ENCODE measurements at places on chromosomes 11 and 22.

- no peak for DNase-seq
Measured at GRCh38 chr11:1934335-1935155, 12.6 kb upstream of the MRPL23 start.

- DNase-seq, result no peak
Measured at GRCh38 chr11:103844327-103845215, 191.9 kb upstream of the DDI1 start.

- DNase-seq, result no peak
Measured at GRCh38 chr22:39349967-39350726, at the start of gene SYNGR1. Gene SYNGR1 (plus strand): TSS chr22:39349991. CDS start chr22:39350011, 20 bp downstream.

GRCh38 chr11:63762654-63763495, 5.7 kb downstream of the ZFTA start:
- no peak for DNase-seq

DNA sequence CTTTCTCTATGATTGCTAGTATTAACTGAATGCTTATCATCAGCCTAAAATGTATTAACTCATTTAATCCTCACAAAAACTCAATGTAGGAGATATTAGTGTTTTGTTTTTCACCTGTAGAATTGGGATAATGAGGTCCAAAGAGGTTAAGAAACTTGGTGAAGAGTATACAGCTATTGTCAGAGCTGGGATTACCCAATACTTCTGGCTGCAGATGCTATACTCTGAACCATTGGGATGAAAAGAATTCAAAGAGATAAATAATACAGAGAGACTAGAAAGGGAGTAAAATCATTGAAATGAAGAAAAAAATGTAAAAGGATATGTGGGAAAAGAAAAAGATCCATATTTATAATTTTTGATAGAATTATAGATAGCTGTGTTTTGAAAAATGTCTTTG, 137.1 kb downstream of the TRPC6 start:
- no peak for DNase-seq

- DNase-seq, result no peak
Measured at GRCh38 chr11:62958547-62959421, 26.0 kb downstream of the SLC22A6 start.

DNA sequence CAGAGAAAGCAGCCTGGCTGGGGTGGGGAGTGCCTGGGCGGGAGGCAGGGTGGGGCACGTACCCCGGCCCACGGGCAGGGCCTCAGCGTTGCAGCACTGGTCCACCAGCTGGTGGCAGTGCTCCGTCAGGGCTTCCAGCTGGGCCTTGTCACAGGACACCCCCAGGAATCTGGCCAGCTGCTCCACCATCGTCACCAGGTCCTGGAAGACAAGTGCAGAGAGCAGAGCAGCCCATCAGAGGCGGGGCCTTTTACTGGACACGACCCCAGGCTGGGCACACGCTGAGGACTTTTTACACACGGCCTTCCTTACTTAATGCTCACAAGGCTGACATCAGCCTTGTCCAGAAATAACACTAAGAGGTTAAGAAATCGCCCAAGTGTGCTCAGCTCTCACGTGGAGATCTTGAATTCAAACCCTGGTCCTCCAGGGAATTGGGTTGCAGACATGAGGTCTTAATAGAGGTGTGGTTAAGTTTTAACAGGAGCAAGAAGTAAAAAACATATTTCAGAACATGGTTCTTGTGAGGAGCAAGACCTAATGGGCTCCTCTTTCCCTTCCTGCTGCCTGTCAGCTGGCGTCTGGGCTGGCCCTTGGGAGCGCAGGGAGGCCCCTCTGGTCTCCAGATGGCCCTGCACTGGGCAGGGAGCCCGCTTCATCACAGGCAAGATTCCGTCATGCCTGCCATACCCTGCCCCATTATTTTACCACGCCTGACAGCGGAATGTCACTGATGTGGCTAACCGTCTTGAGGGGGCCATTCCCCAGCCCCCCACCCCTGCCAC, 17.1 kb upstream of the EFCAB6 start:
- no peak for DNase-seq

DNA sequence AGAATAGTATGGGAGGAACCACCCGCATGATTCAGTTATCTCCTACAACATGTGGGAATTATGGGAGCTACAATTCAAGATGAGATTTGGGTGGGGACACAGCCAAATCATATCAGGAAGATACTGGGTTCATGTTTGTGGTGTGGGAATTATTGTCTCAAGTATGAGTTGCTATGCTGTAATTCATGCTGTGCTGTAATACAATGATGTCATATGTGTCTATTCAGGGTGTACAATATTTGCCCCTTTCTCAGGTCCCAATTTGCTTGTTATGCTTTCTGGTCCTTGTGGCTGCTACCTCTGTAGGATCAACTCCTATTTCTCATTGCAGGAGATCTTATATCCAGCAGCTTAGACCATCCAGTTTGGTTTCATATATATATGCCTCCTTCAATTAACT, 52.2 kb upstream of the ARHGAP20 start:
- no peak for DNase-seq

DNA sequence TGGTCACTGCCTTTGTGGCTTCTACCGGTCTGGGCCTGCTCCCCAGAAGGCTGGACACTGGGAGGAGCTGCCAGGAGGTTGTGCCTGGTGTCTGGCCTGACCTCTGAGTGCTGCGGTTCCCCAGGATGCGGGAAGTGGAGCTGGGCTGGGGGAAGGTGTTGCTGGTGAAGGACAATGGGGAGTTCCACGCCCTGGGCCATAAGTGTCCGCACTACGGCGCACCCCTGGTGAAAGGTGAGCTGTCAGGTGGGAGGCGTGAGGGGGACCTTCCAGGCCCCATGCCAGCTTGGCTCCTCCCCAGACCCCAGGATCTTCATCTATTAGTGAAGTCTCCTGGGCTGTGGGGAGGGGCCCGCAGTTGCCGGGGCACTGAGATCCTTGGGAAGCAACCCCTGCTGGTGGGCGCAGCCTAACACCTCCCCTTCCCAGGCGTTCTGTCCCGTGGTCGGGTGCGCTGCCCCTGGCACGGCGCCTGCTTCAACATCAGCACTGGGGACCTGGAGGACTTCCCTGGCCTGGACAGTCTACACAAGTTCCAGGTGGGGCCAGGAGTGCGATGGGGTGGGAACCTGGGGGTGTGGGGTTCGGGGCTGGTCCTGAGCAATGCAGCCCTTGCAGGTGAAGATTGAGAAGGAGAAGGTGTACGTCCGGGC, 6.7 kb downstream of the AIFM3 start:
- no peak for DNase-seq

- no peak for DNase-seq
Measured at GRCh38 chr22:33811686-33812085, 108.6 kb downstream of the LARGE1 start.

DNA sequence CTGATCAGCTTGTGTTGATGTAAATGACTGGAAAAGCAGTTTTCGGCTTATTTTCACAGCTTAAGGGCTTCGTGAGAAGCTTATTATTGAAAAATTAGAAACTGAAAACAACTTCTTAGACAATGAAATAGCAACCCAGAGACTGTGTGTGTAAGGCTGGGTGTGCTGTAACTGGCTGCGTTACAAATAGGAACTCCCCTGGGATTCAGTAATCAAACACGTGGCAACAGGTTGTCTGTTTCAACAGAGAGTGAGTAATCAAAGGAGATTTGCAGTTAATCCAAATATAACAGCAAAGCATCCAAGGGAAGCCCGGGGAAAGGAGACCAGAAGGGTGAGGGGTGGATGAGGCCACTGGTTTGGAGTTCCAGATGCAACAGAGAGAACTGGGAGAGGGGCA, 19.2 kb downstream of the NTM start:
- no peak for DNase-seq

- DNase-seq, result no peak
Measured at GRCh38 chr11:77068457-77069335, 1.9 kb downstream of the CAPN5 start.

GRCh38 chr11:12474871-12475270, 97.5 kb downstream of the PARVA start:
- no peak for DNase-seq

DNA sequence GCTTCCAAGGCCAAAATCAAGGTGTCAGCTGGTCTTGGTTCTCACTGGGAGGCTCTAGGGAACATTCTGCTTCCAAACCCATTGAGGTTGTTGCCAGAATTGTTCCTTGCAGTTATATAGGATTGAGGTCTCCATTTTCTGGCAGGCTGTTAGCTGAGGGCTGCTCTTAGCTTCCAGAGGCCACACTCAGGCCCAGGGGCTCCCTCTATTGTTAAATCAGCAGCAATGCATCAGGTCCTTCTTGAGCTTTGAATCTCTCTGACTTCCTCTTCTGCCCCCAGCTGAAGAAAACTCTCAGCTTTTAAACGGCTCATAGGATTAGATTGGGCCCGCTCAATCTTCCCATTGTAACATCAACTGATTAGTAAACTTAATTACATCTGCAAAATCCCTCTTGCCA, 39.3 kb upstream of the BSX start:
- DNase-seq, result peak; percentile 63

DNA sequence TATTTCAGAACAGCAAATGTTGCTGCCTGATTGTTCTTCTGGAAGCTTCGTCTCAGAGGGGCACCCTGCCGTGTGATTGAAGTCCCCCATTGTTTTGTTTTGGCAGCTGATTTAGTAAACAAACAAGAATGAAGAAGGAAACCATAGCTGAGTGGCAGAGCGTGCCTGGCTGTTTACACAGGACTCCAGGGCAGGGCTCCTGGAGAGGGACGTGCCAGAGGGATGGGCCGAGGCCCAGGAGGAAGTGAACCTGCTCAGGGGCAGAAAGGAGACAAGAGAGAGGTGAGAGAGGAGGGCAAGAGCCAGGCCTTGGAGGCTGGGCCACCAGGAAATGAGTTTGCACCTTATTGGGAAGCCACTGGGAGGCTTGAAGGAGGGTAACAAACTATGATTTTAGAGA, 85.5 kb upstream of the B3GAT1 start:
- no peak for DNase-seq

GRCh38 chr11:115678942-115679341, 174.7 kb upstream of the CADM1 start:
- no peak for DNase-seq

- peak; percentile 47 for DNase-seq
Measured at GRCh38 chr11:85595285-85595884, 31.8 kb downstream of the DLG2 start.

DNA sequence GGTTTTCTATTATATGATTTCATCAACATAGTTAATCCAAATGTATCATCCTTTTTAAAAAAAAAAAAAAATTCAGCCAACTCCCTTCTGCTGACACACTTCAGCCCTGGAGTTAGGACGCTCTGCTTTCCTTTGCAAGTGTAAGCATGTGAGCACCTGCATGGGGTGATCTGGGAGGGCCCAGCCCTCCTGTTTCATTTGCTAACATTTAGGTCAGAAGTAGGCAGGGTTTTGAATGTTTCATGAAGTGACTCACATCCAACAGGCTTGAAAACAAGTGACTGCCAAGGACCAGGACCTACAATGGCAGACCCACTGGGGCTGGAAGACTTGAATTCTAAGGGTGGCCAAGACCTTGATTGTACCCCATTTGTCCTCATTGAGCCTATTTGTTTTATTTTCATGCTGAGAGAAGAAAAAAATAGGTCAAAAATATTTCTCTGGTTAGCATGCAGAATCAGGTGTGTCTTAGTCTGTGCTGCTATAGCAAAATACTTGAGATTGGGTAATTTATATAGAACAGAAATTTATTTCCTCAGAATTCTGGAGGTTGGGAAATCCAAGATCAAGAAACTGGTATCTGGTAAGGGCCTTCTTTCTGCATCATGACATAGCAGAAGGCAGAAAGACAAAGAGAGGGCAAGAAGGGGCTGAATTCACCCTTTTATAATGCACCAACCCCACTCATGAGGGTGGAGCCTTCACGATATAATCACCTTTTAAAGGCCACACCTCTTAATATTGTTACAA, 137.6 kb downstream of the CD44 start:
- peak; percentile 8 for DNase-seq

DNA sequence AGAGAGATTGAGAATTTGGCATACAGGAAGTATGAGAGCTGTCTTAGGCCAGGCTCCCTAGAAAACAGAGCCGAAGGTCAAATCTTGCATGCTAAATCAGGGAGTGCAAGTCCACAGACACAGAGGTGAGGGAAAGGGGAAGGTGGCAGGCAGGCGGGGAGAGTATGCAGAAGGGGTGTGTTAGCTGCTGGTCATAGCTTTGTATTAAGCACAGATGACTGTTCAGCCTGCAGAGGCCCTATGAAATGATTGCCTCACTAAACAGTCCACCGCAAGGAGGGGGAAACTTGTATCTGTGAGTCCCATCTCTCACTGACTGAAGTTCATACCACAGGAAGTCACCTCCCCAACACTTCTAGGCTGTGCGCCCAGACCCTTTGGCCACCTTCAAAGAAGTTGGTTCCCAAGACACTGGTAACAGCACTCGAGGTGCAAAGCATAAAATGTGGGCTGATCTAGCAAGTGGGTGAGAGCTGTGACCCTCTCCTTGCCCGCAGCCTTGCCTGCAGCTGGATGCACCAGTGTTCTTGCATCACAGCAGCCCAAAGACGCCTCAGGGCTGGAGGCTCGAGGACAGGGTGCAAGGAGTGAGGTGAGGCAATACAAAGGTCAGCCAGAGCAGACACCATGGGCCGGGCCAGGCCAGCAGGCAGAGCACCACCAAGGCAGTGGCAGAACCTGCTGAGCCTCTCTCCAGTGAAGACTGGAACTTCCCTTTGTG, 115.3 kb upstream of the TBCEL start:
- no peak for DNase-seq

DNA sequence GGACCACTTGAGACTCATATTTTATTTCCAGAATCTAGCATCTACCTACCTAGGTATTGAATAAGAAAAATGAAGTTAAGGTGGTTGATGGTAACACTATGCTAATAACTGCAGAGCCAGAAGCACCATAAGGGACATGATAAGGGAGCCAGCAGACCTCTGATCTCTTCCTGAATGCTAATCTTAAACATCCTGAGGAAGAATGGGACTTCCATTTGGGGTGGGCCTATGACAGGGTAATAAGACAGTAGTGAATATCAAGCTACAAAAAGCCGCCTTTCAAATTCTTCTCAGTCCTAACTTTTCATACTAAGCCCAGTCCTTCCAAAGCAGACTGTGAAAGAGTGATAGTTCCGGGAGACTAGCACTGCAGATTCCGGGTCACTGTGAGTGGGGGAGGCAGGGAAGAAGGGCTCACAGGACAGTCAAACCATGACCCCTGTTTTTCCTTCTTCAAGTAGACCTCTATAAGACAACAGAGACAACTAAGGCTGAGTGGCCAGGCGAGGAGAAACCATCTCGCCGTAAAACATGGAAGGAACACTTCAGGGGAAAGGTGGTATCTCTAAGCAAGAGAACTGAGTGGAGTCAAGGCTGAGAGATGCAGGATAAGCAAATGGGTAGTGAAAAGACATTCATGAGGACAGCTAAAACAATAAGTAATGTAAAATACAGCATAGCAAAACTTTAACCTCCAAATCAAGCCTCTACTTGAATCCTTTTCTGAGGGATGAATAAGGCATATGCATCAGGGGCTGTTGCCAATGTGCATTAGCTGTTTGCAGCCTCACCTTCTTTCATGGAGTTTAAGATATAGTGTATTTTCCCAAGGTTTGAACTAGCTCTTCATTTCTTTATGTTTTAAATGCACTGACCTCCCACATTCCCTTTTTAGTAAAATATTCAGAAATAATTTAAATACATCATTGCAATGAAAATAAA, 2.1 kb downstream of the HBB start:
- DNase-seq, result no peak

DNA sequence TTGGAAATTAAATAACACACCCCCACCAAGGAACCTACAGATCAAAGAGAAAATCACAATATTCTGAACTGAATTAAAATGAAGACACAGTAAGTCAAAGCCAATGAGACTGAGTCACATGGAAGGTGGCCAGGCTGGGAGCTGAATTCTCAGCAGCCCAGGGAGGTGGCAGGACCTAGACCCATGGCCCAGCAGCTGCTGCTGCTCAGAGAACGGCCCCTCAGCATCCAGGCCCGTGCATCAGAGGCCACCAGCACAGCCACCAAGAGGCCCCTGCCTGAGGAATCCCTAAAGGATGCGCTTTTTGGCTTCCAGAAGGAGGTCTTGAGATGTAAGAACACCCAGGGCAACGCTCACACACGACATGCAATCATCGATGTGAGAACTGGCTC, 35.0 kb downstream of the TBX1 start:
- no peak for DNase-seq

Data from activated CD4-positive, alpha-beta T cell treated with anti-CD3 and anti-CD28 coated beads, Interleukin-2, amount 50 U/mL, for 16 hours (primary cell).